ENCODE measurements at places on chromosomes 5 and 9.
A peak's percentile ranks its signal among the peaks of the same experiment; 100 is the strongest.

GRCh38 chr5:766666-767431 is 17.7 kb downstream of the ZDHHC11B start:
- no peak for DNase-seq

GRCh38 chr5:160496334-160496733 is 74.7 kb downstream of the PTTG1 start:
- no peak for DNase-seq

GRCh38 chr9:34343605-34344004 is 14.2 kb downstream of the NUDT2 start:
- no peak for DNase-seq

DNA sequence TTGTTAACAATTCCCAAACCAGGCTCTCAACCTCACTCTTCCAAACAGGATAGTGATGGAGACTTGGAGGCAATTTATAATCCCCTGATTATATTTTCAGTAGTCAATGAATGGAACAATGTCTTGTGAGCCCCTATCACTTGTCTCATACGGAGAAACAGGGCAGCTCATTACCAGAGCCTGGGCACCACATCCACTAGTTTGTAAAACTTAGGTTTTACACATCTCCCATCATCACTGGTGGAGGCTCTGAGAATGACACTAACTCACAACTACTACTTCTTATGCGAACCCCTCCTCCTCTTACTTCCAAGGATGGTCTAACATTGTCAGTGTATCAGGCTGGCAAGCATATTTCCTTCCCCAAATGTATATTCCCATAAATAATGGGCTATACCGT is 253.7 kb downstream of the EPB41L4A start:
- no peak for DNase-seq

DNA sequence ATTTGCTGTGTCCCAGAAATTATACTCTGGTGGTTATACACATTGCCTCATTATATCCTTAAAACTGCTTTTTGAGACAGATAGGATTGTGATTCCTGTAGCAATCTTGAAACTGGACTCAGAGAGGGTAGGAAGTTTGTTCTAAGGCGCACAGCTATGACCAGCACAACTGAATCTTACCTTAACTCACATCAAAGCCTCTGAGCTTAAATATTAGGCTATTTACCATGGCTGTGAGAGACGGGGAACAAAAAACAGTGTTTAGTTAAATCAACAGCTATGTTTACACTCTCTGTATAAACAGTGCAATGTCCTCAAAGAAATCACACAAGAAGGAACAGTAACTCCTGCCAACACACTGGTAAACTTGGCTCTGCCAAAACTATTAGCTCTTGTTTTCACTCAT is 50.9 kb upstream of the TUT7 start:
- no peak for DNase-seq

- no peak for DNase-seq
Measured at GRCh38 chr5:69038539-69038938, 55.3 kb upstream of the SLC30A5 start.

DNA sequence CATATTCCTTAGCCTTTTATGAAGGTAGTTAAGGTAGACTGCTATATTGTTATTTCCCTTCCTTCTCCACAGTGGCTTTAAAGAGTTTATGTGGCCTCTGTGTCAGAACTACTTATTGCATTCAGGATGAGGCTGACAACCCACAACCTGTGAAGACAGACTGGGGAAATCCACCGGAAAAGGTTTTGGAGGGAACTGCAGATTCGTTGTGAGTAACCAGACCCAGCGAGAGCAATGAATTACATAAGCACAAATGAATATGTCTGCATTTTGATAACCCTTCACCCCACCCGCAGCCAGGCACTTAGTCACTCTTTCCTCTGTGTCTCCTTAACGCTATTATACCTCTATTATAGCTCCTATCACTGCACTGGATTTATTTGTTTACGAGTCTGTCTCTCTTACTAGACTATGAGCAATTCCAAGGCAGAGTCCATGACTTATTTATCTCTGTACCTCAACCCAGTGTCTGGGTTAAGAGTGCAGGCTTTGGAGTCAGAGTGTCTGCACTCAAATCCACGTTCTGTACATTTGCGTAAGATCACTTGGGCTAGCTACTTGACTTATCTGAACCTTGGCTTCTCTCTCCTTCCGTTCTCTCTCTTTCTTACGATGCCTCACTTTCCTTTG is 19.2 kb downstream of the KCTD16 start:
- DNase-seq, result no peak

DNA sequence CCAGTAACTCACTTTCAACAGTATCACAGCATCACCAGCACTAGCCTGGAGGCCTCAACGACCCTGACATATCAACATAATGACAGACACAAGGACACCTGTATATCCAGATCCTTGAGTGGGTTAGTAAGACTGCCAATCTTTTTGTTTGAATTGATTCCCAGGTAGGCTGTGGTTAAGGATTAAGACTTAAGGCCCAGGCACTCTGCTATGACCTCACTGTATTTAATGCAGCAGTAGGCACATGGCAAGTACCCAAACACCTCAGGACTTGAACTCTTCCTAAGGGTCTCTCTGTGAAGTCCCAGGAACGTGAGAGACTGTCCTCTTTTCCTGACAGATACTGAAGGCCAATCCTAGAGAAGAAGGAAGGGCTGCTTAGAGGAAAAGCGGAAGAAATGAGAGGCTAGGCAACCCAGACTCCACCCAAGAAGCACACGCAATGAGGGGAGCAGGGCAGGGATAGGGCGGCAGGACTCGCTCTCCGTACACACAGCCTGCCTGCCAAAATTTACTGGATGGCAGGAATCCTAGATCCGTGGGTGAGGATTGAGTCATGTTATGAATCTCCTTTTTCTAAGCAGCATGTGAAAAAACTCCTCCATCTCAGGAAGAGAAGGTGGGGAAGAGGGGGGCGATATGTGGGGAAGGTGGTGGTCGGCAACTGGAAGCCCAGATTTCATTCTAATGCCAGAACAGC is 93.4 kb downstream of the SIL1 start:
- peak; percentile 91 for DNase-seq

DNA sequence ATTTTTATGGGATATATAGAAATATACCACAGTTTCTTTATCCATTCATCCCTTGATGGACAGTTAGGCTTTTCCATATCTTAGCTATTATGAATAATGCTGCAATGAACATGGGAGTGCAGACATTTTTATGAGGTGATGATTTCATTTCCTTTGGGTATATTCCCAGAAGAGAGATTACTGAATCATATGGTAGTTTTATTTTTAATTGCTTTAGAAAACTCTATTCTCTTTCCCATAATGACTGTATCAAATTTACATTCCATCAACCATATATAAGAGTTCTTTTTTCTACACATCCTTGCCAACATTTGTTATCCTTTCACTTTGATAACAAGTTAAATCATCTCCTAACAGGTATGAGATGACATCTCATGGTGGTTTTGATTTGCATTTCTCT is 821.6 kb downstream of the TLE1 start:
- no peak for DNase-seq

GRCh38 chr9:88766778-88767503 is 224.3 kb upstream of the S1PR3 start:
- no peak for DNase-seq

DNA sequence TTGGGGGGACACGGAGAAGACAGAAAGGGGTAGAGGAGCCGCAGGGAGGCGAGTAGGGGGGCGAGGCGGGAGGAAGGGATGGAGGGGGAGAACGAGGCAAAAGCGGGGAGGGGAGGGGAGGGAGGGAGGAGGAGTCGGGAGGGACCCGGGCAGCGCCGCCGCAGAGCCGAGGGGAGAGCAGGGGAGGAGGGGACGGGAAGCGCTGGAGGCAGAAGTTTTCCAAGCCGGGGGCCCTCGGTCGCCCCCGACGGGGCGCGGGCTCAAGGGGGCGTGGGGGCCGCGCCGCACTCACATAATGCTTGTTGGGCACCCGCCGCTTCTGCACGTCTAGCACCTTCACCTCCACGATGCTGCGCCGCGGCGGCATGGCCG is 353 bp downstream of the SH3PXD2B start:
- DNase-seq, result peak; percentile 88

GRCh38 chr5:174872271-174872670 is 147.9 kb downstream of the MSX2 start:
- no peak for DNase-seq

DNA sequence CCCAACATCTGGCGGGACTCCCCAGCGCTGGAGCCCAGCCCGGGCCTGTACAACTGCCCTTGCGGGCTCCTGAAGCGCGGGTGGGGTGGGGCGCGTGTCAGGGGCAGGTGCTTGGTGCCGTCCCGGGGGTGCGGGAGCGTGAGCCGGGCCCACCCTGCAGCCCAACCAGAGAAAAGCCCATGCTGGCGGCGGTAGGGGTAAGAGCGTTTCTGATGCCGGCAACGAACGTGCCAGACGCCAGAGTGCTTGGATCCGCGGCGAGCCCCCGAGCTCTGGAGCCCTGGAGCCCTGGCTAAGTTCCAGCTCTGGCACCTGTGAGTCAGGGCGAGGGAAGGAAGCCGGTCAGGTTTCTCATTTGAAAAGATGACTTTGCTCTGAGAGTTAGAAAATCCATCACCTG is 58.0 kb downstream of the ZNF510 start:
- no peak for DNase-seq

- DNase-seq, result no peak
Measured at GRCh38 chr9:114356792-114357191, 27.1 kb downstream of the ORM2 start.

GRCh38 chr9:98367923-98368322 is 112.5 kb upstream of the TBC1D2 start:
- DNase-seq, result no peak

DNA sequence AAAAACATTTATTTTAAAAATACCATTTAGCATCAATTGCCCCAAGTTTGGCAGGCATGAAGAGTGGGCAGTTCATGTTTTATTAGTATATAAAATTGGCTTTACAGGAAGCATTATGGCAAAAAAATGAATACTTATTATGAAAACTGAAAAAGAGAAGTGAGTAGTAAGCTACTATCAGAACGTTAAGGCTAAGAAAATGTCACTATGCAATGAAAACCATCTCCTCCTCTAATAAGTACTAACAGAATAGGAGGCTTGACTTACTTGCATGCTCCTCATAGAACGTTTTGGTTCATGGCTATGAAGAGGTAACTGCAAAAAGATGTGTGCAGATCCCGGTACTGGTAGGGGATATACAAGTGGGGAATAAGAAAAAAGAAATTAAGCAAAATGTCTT is 23.6 kb downstream of the TICAM2 start:
- no peak for DNase-seq

- DNase-seq, result no peak
Measured at GRCh38 chr9:86676396-86676795, 270.9 kb downstream of the GAS1 start.

- DNase-seq, result no peak
Measured at GRCh38 chr5:107450531-107450930, 220.2 kb downstream of the EFNA5 start.

DNA sequence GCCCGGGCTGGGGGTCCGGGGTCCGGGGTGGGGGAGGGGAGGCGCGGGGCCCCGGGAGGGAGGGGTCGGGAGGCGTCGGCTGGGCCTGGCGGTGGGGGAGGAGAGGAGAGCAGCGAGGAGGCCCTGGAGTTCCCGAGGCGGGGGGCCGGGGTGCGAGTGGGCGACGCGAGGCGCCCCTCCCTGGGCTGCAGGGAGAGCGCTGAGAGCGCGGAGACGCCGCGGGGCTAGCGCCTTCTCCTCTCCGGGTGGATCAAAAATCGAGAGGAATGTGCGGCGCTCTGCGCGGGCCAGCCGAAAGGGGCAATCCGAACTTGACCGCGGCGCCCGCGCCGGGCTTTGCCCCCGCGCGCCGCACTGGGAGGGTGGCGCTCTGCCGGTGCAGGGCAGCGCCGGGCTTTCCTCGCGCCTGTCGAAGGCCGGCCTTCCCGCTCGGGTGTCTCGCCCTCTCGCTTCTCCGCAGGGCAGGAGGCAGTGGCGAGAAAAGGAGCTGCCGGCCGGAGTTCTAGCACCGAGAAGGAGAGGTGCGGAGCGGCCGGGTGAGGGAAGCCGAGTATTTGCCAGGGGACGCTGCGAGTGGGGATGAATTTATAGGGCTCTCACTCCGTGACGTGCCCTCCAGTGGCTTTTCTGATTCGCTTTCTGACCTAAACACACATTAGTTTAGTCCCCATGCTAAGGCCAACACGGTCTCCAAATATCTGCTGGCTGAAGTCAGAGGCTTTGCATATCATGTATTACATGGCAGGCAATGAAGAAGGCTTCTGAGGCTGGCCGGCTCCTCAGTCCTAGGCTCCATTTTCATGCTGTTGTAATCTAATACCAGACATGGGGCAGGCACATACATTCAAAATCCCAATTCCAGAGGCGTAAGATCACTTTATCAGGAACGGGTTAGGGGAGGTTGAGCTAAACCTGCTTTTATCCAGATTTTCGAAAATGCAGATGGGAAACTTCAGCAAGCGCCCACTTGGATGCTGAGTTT is 503 bp upstream of the GDNF start:
- no peak for DNase-seq

- peak; percentile 18 for DNase-seq
Measured at GRCh38 chr5:95840956-95841705, 18.6 kb upstream of the GLRX start.
